Heart left ventricle (tissue), 16 donors: ENCODE measurements at places on chromosomes 1 and 21.

DNA sequence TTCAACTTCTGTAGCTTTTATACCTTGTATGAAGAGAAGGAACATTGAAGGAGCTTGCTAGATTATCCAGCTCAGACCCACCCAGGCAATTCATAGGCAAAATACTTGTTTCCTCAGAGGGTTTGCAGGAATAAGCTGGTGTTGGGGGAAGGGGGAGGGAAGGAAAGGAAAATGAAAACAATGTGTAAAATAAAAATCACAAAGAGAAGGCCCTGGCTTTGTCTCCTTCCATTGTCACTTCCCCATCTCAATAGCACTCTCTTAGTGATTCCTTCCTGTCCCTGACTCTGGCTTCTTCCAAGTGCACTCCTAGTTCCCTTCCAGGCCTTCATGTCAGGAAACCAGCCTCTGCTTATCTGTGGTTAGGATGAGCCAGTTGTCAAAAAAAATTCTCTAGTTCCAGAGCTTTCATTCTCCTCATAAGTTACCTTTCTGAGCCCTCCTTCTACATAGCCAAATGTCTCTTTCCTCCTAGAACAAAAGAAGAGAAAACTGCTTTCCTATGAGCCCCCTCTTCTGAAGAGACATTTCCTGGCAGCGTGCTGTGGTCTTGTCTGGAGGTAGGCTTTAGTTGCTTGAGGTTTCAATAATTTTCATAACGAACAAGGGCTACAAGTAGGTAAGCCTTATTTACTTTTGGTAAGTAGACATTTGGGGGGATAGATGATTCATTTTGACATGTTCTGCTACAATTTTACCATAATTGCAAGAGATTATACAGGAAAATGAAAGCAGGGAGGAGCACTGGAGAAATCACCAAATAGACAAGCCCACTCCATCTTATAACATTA lies 45.7 kb downstream of the FASLG start:
- DNase-seq, result no peak

- DNase-seq, result no peak
These were observed 1.9 kb upstream of the MEF2D start for GRCh38 chr1:156502391-156502893.

DNA sequence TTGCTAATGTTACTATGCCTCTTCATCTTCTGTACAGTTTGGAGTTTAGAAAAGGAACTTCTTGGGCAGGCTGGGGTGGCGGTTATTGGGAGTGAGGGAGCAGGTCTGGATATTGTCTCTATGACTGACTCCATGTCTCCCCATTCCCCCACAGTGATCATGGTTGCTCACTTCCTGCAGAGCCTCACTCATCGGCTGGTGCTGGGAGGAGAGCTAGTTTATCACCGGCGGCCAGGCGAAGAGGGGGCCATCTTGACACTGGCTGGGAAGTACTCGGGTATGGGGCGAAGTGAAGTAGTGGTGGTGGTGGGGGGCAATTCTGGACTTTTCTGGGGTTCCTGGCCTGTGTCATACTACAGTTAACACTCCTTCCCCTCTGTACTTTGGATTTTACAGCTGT lies 2.2 kb downstream of the TOMM40L start:
- no peak for DNase-seq

DNA sequence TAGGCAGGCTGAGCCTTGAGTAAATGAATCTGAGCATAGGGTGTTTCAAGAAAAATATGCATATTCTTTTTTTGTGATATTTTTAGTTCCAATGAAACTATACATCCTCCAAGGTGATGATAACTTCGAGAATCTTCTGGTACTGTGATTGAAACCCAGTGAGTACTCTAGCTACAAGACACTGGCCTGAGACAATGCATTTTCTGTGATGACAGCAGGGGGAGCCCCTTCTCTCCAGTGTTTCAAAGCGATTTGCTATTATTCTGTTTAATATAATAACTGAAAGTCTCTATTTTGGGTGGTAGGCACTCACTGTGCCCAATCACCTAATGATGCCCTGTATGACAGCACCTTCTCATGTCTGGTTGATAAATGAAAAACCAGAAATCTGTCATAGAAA lies 12.1 kb downstream of the IRF2BP2 start:
- peak; percentile 50 for DNase-seq

DNA sequence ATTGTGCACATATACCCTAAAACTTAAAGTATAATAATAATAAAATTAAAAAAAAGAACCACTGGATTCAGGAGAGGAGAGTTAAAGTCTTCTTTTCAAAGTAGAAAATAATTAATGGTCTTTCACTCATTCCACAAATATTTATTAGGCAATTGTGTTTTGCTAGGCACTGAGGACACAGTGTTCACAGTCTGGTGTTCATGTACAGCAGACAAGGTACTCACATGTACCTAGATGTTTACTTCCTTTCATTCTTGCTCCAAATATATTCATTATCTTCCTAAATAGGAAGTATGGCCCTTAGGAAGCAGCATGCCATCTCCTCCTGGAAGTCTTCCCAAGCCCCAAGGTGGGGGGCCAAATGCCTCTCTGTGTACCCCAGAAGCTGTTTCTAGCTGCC lies 265.0 kb downstream of the NPHP4 start:
- no peak for DNase-seq

- DNase-seq, result peak; percentile 54
These were observed 34.8 kb downstream of the KCNQ4 start for GRCh38 chr1:40818264-40818961.

DNA sequence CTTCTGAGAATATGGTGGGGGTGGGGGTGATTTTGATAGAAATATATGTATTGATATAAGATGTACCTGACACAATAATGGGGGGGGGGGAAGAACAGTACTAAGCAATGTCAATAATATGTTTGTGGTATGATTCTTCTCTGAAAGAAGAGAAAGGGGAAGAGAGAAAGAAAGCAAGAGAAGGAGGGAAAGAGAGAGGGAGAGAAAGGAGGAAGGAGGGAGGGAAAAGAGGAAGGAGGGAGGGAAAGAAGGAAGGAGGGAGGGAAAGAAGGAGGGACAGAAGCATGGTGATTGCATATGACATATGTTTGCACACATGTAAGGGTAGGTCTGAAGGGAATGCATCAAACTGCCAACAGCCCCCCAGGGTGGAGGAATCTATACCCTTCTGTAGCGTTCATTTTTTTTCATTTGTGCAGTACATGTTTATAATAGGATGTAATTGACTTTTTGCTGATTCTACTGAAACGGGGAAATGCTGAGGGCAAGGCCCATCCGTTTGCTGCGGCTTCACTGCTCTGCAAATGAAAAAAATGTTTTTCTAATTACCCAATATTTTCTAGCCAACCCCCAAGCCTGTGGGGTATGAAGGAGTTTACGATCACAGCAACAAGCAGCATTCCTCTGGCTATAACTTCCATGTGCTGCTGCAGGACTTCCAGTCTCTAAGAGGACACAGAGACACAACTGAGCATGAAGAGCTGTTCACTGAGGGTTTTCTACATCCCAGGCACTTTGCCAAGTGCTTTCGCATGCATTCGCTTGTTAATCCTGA lies 119.3 kb upstream of the ZC3H12A start:
- DNase-seq, result no peak

DNA sequence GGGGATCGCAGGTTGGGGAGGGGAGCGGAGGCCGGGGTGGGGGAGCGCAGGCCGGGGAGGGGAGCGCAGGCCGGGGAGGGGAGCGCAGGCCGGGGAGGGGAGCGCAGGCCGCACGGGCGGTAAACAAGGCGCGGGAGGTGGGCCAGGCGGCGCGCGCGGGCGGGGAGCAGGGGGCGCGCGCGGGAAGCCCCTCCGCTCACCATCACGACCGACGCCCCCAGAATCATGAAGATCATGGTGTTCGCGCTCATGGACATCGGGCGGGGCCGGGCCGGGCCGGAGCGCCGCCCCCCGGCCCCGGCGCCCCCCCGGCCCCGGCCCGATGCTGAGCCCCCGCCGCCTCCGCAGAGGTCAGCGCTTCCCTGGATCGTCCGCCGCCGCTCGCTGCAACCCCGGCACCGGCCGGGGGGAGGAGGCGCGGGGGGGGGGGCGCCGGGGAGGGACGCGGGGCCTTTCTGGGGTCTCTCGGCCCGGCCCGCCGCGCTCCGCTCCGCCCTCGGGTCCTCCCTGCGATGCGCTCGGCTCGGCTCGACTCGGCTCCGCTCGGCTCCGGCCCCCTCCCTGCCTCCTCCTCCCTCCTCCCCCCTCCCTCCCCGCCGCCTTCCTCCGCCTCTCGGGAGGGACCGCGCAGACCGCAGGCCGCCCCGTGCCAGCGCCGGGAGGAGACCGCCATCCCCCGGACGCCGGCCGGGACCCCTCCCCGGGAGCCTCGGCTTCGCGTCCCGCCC lies at the start of gene TMEM240:
TMEM240 (minus strand) TSS at position 535 of the 728 bp plus-strand sequence; CDS start at position 257, 278 bp downstream.
- peak; percentile 87 for DNase-seq

- DNase-seq, result no peak
These were observed 243.1 kb upstream of the CXADR start for GRCh38 chr21:17269760-17270159.

DNA sequence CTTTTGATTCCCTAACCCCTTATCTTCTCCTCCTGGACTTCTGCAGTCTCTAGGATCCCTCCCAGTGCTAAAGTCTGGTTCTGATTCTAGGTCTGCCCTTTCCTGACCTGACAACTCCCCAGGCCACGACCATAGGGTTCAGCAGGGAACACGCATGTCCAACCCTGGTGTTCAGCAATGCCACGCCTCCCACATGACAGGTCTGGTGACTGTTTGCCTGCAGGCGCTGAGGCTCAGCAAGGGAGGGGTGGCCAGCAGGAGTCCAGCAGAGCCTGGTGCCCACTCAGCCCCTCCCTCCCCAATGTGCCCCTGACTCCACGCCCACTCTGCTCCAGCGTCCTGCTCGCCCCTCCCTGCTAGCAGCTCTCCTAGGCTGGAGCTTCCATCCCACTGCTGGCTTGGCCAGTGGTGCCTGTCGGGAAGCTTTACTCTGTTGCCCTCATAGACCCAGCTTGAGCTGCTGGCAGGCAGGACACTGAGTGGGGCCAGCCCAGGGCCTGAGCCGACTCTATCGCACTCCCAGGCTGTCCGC lies 17.3 kb downstream of the SLC9A1 start:
- peak; percentile 70 for DNase-seq

- DNase-seq, result no peak
These were observed 53.9 kb downstream of the GABPA start for GRCh38 chr21:25788677-25789076.

DNA sequence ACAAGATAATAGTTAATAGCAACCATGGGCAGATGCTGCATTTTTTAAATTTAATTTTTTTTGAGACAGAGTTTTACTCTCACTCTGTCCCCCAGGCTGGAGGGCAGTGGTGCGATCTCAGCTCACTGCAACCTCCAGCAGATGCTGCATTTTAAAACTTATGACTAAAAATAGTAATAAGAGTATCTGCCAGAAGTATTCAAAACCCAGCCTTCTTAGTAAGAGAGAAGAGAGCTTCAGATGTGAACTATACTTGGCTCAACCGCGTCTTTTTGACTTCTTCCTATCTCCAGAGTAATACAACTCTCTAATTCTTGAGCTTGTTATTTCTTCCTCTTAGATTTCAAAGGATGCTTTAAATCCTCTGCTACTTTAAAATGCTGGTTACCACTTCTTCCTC lies 4.6 kb downstream of the RPS27 start:
- DNase-seq, result no peak

GRCh38 chr1:224509907-224510306 lies 75.3 kb upstream of the WDR26 start:
- no peak for DNase-seq
